ENCODE measurements at places on chromosomes 2 and 18. TPM values are rescaled to one million over a fixed set of nuclear protein-coding genes. Genes with fewer than 3 reads are reported as not detected.

Gene SLC14A1
- 2.4 TPM for total RNA-seq

Gene NT5DC4
- total RNA-seq = not detected

Gene ECEL1
- total RNA-seq = 7.8 TPM

Gene DAW1
- total RNA-seq = not detected

Gene CXCR1
- total RNA-seq = not detected

Gene COL4A4
- total RNA-seq = 1.9 TPM

Gene SLC9A2
- total RNA-seq = 6.3 TPM

Gene GATA6
- 39.8 TPM for total RNA-seq

Gene FAM237A
- not detected for total RNA-seq

Gene DYNAP
- not detected for total RNA-seq

Gene POTEJ
- total RNA-seq = not detected

Gene SERPINB12
- total RNA-seq = 15.5 TPM

Gene KRTCAP3
- total RNA-seq = 23.9 TPM

Gene CLIP4
- 14.7 TPM for total RNA-seq

Gene FAM110C
- 2.6 TPM for total RNA-seq

Gene NLRC4
- total RNA-seq = not detected

Gene CHRNG
- 0.87 TPM for total RNA-seq

Gene HMSD
- 4.5 TPM for total RNA-seq

Gene SERPINB11
- total RNA-seq = 1.4 TPM

Gene MOCOS
- 3.2 TPM for total RNA-seq

Gene LIMS4
- 1.0 TPM for total RNA-seq

Gene SEMA4C
- total RNA-seq = 45.5 TPM

Gene GPR75
- 4.1 TPM for total RNA-seq

Gene MAL
- 205 TPM for total RNA-seq

Gene RETREG2
- 86.2 TPM for total RNA-seq

Gene KYNU
- 1.8 TPM for total RNA-seq

Gene CCDC178
- 0.74 TPM for total RNA-seq

Gene CNGA3
- 6.8 TPM for total RNA-seq

Gene CD207
- total RNA-seq = not detected

Gene ZNF892
- 7.2 TPM for total RNA-seq

Gene LONRF2
- 8.9 TPM for total RNA-seq

Gene FASTKD2
- 33.6 TPM for total RNA-seq

Gene CXCR2
- total RNA-seq = not detected

Gene COL4A3
- 0.19 TPM for total RNA-seq
